ENCODE measurements at places on chromosomes 16 and 17. TPM values are rescaled to one million over a fixed set of nuclear protein-coding genes. Genes with fewer than 3 reads are reported as not detected.

DNA sequence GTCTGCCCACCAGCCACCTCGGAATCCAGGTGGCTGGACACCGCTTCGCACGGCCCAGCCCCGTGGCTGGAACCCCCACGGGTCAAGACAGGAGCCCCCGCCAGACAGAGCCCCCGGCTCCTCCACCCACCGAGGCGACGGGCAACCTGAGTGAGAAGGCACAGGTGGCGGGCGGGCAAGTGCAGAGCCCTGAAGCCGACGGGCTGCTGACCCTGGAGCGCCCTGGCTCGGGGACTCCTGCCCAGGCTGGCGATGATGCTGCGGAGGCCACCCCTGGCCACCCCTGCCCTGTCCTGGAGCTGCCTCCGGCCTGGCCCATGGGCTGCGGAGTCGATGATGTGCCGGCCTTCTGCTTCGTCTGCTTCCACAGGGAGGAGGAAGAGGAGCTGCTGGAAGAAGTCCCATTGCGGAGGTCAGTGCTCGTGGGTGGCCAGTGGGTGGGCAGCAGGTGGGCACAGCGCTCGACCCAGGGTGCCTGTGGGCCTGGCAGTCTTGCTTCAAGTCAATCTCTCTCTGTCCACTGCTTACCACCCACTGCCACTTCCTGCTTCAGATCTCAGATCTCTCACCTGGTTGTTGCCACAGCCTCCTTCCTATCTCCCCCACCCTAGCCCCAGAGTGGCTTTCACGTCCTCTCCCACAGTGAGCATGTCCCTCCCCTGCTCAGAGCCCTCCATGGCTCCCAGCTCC, 33.1 kb upstream of the SBK1 start:
- DNase-seq: no peak

DNA sequence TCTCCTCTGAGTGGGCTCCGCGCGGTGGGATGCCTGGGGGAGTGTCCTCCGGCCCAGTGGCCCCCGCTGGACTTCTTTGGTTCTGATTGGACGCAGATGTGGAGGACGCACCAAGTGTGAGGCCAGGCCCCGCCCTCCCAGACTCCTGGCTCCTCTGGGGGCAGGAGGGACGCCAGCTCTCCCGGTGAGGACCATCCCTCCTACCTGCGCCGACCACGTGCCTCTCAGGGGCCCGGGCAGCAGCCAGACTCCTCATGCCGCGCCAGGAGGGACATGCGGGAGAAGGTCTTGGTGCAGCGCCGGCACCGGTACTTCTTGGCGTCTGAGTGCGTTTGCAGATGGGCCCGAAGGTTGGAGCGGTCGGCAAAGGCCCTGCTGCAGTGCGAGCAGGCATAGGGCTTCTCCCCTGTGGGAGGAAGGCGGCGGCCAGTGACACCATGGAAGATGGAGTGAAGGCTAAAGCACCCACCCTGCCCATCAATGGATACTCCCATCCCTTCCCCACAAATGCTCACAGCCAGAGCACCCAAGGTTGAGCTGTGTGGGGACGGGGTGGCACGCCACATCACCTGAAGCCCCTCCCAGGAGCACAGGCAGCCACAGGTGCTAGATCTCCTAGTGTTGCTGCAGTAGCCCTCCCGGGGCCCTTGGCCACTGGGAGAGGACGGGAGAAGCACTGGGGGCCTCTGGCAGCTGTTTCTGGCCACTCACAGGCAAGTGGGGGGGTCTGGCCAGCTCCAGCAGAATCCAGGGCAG, 7.9 kb downstream of the SNAI3 start:
- DNase-seq: no peak

DNA sequence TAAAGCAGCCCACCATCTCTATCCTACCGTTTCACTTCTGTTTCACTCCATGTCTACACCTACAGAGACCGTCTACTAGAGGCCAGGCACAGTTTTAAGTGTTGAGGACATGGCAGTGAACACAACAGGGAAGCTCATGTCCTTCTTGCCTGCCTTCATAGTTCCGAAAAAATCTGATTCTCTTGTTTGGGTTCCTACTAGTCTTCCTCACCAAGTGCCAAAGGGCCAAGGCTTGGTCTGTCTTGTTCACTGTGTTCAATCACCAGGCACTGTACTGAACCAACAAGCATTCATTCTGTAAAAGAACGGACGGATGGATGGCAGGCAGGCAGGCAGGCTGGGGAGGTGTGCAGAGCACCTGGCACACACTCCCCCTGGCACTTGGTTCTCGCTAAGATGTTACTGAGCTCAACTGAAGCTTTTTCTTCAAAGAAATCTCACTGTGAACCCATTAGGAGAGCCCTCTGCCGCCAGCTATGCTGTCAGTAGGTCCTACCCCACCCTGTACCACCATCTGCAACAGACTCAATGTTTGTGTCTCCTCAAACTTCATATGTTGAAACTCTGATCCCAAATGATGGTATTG, 2.5 kb downstream of the DEXI start:
- DNase-seq: no peak

GRCh38 chr16:68349838-68350410, 39.1 kb downstream of the PRMT7 start:
- DNase-seq: no peak

DNA sequence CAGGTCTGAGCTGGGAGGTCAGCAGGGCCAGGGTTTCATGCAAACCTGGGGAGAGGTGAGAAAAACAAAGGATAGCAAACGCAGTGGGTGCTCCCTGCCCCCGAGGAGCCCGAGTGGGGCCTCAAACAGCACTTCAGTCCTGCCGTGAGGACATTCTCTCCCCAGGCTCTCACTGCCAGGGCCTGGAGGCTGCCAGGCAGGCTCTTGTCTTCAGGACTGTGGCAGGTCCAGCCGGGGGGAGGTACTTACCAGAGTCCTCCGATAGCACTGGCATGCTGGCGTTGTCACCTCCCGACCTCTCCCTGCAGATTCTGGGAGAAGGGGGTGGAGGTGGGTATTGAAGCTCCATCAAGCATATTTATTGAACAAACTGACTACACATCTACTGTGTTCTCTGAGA, 1.3 kb downstream of the MPP3 start:
- no peak for DNase-seq

Gene ITPRIPL2
- 61.3 TPM for total RNA-seq

DNA sequence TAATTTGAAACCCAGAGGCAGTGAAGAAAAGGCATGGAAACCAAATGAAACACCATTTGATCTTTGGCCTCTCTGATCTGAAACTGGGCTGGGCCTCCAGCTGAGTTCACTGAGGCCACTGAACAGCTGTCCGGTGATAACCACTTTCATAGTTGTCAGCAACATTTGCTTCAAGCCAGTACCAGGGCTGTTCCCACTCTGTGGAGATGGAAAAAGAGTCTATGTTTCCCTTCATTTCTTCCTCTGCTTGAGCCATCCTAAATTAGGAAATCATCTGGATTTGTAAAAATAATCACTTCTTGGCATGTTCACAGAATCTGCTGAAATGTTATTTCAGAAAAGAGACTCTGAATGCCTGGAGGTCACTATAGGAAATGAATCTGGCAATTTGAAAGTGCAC, 119.3 kb downstream of the STX8 start:
- no peak for DNase-seq

Gene KRT40
- total RNA-seq: not detected

Gene SOX15
- total RNA-seq: 8.0 TPM

DNA sequence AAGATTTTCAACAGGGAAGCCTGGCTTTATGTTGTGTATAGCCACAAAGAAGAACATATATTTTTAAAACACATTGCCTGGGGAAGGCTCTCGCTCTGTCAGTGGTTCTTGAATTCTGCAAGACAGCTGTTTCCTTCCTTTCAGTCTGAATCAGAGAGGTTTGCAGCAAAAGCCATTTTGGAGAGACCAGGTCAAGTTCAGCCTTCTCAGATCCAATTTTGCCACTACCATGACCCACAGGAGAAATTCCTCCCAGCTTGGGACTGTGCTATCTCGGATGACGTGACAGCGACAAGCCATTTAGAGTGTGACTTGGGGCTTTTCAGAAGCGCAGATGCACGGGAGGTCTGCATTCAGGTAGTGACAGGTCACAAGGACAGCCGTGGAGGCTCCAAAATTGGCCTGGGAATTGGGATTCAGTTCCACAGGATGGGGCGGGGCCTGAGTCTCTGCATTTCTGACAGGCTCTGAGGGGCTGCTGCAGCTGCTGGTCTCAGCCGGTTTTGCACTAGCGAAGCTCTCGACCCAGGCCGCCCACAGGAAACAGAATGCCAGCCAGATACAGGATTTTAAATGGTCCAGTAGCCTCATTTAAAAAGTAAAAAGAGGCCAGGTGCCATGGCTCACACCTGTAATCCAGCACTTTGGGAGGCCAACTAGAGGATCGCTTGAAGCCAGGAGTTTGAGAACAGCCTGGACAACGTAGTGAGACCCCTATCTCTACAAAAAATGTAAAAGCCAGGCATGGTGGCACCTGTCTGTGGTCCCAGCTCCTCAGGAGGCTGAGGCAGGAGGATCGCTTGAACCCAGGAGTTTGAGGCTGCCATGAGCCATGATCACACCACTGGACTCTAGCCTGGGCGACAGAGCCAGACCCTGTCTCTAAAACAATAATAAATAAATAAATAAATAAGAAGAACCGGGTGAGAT, 196.6 kb upstream of the CIBAR2 start:
- no peak for DNase-seq

DNA sequence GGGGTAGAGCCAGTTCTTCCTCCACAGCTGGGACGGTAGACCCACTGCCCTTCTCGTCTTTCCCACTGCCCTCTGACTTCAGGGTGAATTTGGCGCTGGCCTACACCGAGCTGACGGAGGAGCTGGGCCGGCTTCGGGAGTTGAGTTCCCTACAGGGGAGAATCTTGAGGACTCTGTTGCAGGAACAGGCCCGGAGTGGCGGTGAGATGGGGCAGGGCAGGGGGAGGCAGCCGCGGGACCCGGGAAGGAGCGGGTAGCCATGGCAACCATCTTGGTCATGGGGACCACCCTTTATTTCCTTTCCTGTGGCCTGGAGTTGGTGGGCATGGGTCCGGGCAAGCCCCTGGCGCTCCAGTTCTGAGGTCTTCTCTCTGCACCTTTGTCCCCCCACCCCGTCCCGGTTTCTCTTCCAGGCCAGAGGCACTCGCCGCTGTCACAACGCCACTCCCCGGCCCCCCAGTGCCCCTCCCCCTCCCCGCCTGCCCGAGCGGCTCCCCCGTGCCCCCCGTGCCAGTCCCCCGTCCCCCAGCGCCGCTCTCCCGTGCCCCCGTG, 14.4 kb downstream of the TBKBP1 start:
- DNase-seq: no peak

- DNase-seq: no peak
These were observed 23.8 kb upstream of the SLC12A3 start for GRCh38 chr16:56841233-56841632.

GRCh38 chr16:67562918-67563707, 787 bp downstream of the CTCF start:
- no peak for DNase-seq

GRCh38 chr17:64749306-64749705, 87.2 kb upstream of the SMURF2 start:
- no peak for DNase-seq

- DNase-seq: peak; percentile 79
These were observed 39.3 kb downstream of the CYB561 start for GRCh38 chr17:63406689-63407330.

DNA sequence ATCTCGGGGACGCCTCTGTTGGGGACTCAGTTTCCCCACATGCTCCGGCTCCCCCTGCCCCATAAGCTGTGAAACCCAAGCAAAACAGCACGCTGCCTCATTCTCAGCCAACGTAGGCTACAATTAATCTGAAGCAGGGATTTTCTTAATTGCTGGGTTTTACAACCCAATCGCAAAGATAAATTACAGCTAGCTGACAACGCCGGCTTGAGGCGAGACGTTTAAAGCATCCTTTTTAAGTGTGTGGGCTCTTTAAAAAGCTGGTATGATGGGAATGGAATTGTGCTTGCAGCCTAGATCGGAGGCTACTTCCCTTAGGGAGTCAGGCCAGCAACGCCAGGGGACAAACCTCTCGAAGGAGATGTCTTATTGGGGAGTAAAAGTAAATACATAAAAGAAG, 185.3 kb downstream of the ZNF423 start:
- no peak for DNase-seq

Gene HBQ1
- total RNA-seq: not detected

DNA sequence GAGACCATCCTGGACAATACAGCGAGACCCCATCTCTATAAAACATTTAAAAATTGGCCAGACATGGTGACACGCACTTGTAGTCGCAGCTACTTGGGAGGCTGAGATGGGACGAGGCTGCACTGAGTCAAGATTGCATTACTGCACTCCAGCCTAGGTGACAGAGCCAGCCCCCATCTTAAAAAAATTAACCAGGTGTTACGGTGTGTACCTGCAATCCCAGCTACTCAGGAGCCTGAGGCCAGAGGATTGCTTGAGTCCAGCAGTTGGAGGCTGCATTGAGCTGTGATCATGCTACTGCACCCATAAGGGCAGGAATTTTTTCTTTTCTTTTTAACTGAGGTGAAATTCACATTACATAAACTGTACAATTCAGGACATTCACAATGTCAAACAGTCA, 16.9 kb upstream of the TMC7 start:
- no peak for DNase-seq

Gene OTOP3
- total RNA-seq: not detected

DNA sequence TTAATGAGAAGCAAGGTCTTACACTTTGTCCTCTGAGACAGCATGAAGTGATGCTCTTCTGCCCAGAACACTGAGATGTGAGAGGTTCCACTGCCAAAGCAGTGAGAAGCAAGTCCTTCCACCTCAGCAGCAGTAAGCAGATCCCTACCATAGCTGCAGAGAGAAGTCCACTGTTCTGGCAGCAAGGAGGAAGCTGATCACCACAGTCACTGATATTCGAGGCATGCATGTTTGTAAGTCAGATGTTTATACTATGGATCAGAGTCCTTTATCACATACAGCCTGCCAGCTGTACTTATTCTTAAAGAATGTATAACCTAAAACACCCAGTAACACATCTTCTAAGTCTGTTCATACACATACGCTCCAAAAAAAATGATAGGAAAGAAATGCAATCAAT, 18.2 kb upstream of the METTL2A start:
- no peak for DNase-seq

Gene ZNF385C
- 1.2 TPM for total RNA-seq

DNA sequence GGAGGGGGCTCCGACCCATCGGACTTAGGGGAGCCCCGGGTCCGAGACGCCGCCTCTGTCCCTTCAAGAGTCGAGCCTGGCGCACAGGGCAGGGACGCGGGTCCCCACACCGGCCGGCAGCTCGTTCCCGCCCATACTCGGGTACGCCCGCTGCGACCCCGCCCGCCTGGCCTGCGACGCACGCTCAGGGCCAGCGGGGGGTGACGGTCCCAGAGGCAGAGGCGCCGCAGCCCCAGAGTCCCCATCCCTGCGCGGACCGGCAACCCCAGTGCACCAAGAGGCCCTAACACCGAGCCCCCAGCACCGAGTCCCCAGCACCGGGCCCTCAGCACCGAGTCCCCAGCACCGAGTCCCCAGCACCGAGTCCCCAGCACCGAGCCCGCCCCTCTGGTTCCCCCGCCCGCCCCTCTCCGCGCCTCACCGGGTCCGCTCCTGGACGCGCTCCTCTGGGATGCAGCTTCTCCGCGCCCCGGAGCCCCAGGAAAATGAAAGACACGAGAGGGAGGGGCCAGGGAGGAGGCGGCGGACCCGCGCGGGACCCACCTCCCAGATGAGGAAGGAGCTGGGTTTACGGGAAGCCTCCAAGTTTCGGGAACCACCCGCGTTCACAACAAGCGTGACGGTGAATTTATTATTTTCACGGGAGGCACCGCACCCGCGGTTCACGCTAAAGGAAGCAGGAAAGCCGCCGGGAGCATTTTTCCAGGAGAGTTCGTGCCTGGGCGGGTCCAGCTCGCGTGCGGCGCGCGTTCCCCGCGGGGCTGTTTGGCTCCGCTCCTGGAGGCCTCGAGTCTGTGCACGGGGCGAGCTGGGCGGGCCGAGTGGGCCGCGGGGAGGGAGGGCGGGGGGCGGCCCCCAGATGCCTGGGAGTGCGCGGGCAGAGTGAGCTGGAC, at the start of gene SECTM1:
Gene SECTM1 (minus strand): TSS at position 488 of the 893 bp plus-strand sequence. CDS start 6,526 bp downstream, outside the sequence.
- no peak for DNase-seq
